ENCODE measurements at places on chromosomes 7 and 10. TPM values are rescaled to one million over a fixed set of nuclear protein-coding genes. Genes with fewer than 3 reads are reported as not detected.
A peak's percentile ranks its signal among the peaks of the same experiment; 100 is the strongest.

- no peak for DNase-seq
- no peak overlapping the region for H3K27ac ChIP-seq
- H3K4me1 ChIP-seq = no peaks in the 10 kb centered on the region
- H3K4me3 ChIP-seq = no peak overlapping the region
These were observed 50.6 kb downstream of the NPY start for GRCh38 chr7:24334627-24335026.

DNA sequence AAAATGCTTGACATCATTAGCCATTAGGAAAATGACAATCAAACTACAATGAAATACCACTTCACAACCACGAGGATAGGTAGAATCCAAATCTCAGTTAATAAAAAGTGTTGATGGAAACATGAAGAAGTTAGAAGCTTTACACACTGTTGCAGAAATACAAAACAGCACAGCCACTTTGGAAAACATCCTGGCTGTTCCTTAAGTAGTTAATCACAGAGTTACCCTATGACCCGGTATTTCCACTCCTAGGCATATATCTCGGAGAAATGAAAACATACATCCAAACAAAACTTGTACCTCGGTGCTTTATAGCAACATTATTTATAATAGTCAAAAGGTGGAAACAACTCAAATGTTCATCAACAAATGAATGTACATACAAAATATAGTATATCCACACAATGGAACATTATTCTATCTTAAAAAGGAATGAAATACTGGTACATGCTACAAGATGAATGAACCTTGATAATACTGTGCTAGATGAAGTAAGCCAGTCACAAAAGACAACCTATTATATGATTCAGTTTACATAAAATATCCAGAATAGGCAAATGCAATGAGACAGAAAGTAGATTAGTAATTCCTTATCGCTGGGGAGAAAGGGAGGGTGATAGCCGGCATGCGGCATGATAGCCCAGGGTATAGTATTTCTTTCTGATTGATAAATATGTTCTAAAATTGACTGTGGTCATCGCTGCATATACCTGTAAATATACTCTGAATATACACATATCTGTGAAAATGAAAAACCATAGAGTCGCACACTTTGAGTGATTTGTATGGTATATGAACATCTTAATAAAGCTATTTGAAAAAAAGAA is 1.9 kb downstream of the VWDE start:
- no peak for DNase-seq
- no peaks in the 10 kb centered on the region for H3K4me1 ChIP-seq
- H3K36me3 ChIP-seq = no peaks in the 10 kb centered on the region
- peaks cover 16% of the 10 kb centered on the region for H3K27me3 ChIP-seq

Gene SPRN
- total RNA-seq = not detected

Gene WASHC2C
- total RNA-seq = 18.2 TPM

- no peak overlapping the region for H3K27ac ChIP-seq
- H3K4me3 ChIP-seq = no peak overlapping the region
- no peaks in the 10 kb centered on the region for H3K36me3 ChIP-seq
- H3K27me3 ChIP-seq = no peaks in the 10 kb centered on the region
These were observed 106.2 kb upstream of the INHBA start for GRCh38 chr7:41809116-41809515.

GRCh38 chr10:3095373-3096139 is 28.2 kb downstream of the PFKP start:
- peak overlapping the region; percentile 56 for H3K4me3 ChIP-seq
- H3K4me1 ChIP-seq = peaks cover 52% of the 10 kb centered on the region
- no peaks in the 10 kb centered on the region for H3K27me3 ChIP-seq
- H3K27ac ChIP-seq = peak overlapping the region; percentile 93
- peak; percentile 97 for DNase-seq

Gene CEP55
- 25.2 TPM for total RNA-seq

DNA sequence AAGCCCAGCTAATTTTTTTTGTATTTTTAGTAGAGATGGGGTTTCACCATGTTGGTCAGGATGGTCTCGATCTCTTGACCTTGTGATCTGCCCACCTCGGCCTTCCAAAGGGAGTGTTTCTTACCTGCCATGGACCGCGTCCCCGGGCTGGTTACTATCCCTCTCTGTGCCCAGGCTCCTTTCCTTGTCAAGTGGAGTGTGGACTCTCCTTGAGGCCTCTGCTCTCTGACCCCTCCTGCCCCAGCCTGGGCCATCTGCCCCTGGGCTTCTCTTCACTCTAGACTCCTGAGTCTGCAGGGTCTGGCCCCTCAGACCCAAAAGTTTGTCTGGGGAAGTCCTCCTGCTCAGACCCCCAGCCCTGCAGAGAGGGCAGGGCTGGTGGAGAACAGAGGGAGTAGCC is 20.7 kb downstream of the NEURL1 start:
- H3K36me3 ChIP-seq = no peaks in the 10 kb centered on the region
- H3K27ac ChIP-seq = no peak overlapping the region
- no peak for DNase-seq
- no peaks in the 10 kb centered on the region for H3K4me1 ChIP-seq
- H3K4me3 ChIP-seq = no peak overlapping the region
- H3K27me3 ChIP-seq = no peaks in the 10 kb centered on the region

DNA sequence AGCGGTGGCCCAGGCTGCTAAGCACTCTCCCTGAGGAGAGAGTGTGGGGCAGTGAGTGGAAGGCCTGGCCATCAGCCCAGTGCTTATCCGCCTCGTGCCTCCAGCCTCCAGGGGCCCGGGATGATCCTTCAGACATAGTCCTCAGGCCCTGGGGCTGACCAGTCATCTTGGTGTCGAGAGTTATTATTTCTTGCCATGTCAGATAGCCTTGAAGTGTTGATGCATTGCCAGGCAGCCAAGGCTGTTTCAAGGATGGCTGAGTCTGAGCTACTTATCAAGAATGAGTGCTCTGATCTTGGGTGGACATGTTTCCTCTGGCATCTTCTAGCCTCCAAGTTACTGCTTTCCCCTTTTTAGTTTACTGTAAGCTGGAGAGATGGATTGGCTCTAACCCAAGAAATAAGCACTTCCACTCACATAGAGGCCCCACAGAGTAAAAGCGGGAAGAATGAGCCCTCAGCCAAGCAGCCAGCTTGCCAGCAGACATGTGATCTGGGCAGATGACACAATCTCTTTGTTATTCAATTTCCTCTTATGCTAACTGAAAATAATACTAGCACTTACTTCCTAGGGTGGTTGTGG is 136.5 kb upstream of the NAMPT start:
- H3K27me3 ChIP-seq = no peaks in the 10 kb centered on the region
- peak; percentile 76 for DNase-seq
- H3K4me3 ChIP-seq = no peak overlapping the region
- no peaks in the 10 kb centered on the region for H3K36me3 ChIP-seq
- H3K27ac ChIP-seq = peak overlapping the region; percentile 86
- H3K4me1 ChIP-seq = peaks cover 67% of the 10 kb centered on the region

DNA sequence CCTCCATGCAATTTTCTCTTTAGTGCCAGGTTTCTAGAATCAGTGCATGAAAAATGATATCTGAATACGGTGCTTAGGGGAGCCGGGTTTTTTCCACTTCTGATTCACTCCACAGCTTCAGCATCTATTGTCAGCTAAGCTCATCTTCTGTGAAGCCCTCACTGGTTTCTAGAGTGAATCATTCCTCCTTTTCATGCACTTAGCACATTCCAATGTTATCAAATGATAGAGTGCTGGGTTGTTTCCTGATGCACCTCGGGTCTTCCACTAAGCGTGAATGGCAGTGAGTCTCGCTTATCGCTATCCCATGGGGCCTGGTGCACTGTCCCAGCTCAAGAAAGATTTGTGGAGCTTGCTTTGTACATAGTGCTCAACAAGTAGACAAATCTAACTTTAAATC is 170.9 kb upstream of the RHEB start:
- no peak overlapping the region for H3K4me3 ChIP-seq
- no peak overlapping the region for H3K27ac ChIP-seq
- H3K36me3 ChIP-seq = no peaks in the 10 kb centered on the region
- DNase-seq = no peak
- H3K4me1 ChIP-seq = peaks cover 52% of the 10 kb centered on the region

Gene IFIT1
- 0.17 TPM for total RNA-seq

Gene SYT15B
- total RNA-seq = 0.07 TPM

- peaks cover 95% of the 10 kb centered on the region for H3K27me3 ChIP-seq
- peaks cover 6% of the 10 kb centered on the region for H3K4me1 ChIP-seq
- H3K27ac ChIP-seq = no peak overlapping the region
- no peaks in the 10 kb centered on the region for H3K36me3 ChIP-seq
- peak; percentile 45 for DNase-seq
These were observed 163.0 kb upstream of the PPP1R3A start for GRCh38 chr7:114081606-114082425.

Measured in MCF 10A (cell line).